Activated CD4-positive, alpha-beta T cell treated with anti-CD3 and anti-CD28 coated beads for 1 hour (primary cell): ENCODE measurements at places on chromosomes 12 and 14.

DNA sequence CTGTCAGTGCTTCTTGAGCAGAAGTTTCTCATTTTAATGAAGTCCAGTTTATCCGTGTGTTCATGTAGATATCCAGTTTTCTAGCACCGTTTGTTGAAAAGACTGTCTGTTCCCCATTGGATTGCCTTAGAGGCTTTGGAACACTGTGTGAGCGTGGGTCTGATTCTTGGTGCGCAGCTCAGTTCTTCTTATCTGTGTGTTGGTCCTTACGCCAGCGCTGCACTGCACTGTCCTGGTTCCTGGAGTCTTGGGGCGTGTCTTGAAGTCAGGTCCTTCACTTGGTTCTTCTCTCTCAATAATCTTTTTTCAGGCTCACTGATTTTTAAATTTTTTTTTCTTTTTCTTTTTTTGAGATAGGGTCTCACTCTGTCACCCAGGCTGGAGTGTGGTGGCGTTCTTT lies 25.5 kb downstream of the EP400 start:
- no peak for DNase-seq

DNA sequence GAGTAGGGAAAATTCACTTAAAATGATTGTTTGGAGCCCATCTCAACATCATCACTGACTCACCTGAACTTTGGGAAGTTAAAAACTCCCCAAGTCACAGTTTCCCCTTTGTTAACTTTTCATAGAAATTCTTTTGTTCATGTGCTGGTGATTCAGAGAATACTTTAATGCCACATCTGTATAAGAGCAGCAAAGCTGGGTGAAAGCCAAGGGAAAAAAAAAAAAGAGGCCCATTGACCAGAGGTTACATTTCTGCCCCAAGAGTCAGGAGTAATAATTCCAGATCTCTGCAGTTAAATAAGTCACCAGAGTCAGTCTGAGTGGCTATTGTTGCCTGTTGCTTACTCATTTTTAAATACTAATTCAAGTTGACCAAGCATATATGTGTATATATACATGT lies 136.4 kb upstream of the LGR5 start:
- DNase-seq, result no peak

GRCh38 chr12:113183030-113183589 lies 2.2 kb downstream of the DDX54 start:
- no peak for DNase-seq

DNA sequence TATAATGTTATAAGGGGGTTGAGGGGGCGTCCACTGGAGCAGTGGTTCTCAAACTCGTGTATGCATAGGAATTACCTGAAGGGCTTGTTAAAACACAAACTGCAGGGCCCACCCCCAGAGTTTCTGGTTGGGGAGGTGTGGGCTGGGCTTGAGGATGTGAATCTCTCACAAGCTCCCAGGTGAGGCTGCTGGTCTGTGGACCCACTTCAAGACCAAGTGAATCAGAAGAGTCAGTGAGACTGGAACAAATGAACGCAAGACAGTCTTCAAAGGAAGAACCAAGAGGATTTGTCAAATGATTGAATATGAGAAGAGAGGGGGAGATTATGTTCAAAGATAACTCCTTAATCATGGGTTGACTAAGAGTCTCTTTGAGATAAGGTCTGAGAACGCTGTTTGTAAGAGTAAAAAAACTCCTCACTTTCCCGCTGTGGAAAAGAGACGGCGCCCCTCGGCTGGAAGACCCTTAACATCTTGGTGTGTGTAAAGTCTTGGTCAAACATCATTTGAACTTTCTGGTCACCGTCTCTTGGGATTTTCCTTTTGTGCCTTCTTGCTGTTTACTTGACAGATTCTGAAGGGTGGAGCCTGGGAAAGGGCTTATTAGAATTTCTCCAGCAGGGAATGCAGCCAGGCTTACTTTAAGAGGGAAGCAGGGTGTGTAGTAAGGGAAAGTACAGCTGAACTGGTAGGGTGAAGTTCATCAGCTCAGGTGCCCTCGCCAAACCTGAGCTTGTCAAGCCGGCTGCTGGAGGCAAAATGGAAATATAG lies 5.3 kb upstream of the FOXN3 start:
- DNase-seq, result no peak

DNA sequence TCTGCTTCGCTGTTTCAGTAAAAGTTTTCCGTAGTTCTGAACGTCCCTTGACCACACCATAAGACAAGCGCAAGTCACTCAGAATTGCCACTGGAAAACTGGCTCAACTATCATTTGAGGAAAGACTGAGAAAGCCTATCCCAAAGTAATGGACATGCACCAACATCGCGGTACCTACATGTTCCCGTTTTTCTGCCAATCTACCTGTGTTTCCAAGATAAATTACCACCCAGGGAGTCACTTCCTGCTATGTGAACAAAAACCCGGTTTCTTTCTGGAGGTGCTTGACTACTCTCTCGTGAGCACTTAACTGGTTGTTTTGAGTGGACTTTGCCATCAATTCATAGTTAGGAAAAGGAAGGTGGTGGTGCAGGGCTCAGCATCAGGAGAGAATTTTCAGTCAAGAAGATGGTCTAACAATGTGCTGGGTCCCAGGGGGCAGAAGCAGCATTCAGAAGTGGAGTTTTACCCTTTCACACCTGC lies 1.4 kb downstream of the EGLN3 start:
- no peak for DNase-seq
